ENCODE measurements at places on chromosomes 3 and 15.

GRCh38 chr3:78690766-78691165 is 1077.0 kb downstream of the ROBO1 start:
- DNase-seq, result no peak

DNA sequence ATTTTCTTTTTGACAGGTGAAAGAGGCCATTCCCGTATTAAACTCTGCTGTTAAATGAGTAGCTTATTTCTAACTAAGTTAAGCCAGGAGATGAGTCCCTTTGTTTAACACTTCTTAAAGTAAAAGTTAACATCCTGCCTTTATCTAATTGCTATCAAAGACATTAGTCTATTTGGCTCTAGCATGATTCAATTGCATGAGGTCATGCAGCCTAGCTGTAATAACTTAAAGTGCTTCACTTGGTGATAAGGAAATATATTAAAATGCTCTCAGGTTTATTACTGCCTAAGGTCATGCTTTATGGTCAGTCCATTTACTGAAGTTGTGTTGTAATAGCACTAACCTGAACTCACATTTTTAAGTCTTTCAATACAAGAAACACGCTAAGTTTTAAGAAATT is 82.3 kb upstream of the MLF1 start:
- no peak for DNase-seq

- DNase-seq, result no peak
Measured at GRCh38 chr3:25944329-25944728, 154.4 kb downstream of the OXSM start.

GRCh38 chr3:98801043-98801747 is 38.1 kb downstream of the ST3GAL6 start:
- DNase-seq, result no peak

DNA sequence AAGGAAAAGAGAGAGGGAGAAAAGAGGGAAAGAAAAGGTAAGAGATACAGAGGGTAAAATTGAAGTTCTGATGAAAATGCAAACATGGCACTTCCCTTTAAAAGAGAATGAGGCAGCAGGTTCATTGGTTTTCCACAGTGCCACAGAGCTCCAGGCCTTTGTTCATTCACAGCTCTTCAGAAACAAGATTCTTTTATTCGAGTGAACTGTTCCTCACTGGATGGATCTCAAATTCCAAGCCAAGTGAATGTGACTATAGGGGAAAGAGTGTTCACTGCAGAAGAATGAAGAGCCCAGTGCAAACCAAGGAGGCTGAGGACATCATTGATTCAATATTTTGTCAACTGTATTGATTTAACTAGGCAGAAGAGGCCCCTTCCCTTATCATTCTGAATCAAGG is 280.3 kb upstream of the PROK2 start:
- no peak for DNase-seq

DNA sequence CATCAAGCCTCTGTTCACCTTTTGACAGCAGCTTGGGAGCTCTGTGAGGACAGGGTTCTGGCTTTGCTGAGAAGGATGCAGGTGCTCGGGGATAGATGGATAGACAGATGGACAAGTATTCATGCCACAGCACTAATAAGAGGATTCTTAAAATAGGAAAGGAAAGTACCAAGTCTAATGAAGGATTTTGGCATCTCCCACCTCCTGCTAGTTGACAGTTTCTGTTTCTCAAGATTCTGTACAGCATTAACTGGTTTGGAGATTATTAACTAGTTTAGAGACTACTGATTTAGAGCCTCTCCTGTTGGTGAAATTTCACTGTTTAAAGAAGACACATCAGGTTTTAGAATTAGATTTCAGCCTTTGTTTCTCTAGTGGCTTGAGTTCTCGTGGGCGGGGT is 152.3 kb downstream of the CACNA1D start:
- no peak for DNase-seq
